ENCODE measurements at places on chromosomes 5 and 9. TPM values are rescaled to one million over a fixed set of nuclear protein-coding genes. Genes with fewer than 3 reads are reported as not detected.

DNA sequence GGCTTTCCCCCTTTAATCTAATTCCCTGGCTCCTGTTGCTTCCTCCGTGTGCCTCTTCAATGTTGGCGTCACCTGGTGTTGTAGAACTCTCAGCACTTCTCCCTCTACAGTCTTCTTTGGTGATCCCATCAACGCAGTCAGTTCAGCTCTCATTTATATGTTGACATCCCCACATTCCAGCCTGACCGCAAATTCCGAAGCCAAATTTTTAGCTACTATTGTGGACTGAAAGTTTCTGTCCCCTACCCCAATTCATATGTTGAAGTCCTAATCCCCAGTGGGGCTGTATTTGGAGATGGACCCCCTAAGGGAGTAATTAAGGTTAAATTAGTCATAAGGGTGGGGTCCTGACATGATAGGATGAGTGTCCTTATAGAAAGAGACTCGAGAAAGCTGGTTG is 210.6 kb upstream of the ADAMTSL1 start:
- no peak for DNase-seq

DNA sequence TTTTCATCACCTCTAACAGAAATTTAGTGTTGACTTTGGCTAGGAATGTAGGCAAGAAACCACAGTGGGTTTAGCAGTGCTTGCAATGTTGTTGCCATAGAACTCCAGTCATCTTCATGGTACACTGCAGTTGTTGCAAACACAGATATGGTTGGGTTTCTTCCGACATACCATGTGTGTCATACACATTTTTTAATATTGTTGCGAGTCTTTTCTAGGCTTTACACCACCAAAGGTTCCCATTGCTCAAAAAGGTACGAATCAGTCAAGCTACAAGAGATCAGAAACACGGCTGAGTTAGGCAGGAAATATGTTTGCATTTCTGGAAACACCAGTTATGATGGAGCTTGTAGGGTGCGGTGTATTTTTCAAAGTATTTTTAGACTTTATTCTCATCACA is 172.4 kb downstream of the SYK start:
- DNase-seq: no peak

DNA sequence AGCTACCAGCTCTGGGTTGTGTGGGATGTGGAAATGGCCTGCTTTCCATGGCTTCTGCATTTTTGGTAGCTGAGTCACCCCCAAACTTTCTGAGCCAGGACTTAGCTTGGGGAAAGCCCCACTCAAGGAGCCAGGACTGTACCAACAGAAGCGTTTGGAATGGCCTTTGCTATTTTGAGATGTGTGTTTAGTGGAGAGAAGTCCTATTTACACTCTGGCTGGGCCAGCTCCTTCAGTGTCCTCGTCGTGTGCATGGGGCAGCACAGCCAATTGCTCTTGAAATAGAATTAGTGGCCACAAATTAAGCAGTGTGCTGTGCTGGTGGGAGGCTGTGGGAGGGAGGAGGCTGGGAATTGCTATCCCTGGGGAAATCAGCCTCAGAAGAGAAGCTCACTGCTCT is 51.6 kb downstream of the ENTREP1 start:
- peak; percentile 81 for DNase-seq

The GRIA1 gene
- total RNA-seq: 22.5 TPM

The RGS14 gene
- total RNA-seq: 3.5 TPM

The RLN1 gene
- total RNA-seq: not detected

Data from fibroblast of villous mesenchyme (primary cell).